Activated T-cell treated with anti-CD3 and anti-CD28 coated beads, Interleukin-2, amount 50 U/mL, for 1 hour (primary cell): ENCODE measurements at places on chromosomes 13 and 19.

- no peak for DNase-seq
Observed at GRCh38 chr13:88565566-88565965, 894.4 kb downstream of the SLITRK5 start.

DNA sequence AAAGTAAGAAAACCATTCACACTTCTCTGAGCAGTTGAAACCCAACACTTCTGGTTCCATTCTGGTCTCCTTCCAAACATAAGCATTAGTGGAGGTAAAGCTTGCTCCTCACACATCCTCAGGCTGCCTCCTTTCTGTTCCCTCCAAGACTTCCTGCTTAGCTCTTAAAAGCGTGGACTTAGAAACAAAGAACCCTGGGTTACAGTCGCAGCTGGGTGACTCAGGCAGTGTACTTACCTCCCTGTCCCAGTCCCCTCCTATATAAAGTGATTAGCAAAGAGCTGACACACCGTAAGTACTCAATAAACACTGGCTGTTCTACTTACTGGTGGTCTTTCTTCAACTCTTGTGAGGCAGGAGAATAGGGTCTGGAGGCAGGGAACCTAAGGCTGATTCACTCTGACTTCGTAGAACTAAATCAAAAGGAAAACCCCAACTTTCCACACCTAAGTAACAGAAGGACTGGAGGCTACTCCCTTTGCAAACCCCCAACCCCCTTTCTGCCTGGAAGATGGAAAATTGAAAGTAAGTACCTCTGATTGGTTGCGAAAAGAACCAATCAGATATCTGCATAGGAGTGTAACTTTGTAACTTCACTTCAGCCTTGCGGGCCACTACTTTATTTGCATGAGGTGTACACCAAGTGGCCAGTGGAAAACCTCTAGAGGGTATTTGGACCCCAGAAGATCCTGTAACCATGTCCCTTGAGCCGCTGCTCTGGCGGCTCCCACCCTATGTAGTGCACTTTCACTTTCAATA, 165.4 kb downstream of the SUCLA2 start:
- no peak for DNase-seq

DNA sequence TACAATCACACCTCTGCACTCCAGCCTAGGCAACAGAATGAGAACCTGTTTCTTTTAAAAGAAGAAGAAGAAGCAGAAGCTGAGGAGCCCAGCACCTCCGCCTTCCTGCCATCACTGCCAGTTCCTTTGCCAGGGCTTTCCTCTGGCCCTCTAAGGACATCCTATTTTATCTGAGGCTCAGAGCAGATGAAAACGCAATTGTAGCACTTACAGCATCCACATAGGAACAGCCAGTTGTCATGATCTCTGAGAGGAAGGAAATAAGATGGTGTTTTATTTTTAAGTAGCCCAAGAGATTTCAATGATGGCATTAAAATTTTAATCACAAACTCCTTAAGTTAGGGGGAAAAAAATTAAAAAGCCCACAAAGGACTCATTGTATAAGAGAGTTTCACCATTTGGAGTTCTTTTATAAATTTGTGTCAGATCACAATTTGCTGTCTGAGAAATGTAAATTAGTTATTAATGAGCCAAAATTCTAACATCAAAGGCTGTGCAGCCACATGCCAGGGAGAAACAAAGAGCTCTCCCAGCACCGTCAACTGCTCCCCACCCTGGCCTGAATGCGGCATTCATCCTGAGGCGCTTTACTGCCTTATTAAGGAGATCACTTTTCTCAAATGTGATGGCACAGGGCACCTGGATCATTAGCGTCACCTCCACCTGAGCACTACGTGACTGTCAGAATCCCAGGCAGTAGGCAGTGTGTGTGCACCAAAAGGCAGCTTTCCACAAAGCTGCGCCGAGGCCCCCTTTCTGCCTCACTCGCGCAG, 393.0 kb downstream of the FOXO1 start:
- no peak for DNase-seq

DNA sequence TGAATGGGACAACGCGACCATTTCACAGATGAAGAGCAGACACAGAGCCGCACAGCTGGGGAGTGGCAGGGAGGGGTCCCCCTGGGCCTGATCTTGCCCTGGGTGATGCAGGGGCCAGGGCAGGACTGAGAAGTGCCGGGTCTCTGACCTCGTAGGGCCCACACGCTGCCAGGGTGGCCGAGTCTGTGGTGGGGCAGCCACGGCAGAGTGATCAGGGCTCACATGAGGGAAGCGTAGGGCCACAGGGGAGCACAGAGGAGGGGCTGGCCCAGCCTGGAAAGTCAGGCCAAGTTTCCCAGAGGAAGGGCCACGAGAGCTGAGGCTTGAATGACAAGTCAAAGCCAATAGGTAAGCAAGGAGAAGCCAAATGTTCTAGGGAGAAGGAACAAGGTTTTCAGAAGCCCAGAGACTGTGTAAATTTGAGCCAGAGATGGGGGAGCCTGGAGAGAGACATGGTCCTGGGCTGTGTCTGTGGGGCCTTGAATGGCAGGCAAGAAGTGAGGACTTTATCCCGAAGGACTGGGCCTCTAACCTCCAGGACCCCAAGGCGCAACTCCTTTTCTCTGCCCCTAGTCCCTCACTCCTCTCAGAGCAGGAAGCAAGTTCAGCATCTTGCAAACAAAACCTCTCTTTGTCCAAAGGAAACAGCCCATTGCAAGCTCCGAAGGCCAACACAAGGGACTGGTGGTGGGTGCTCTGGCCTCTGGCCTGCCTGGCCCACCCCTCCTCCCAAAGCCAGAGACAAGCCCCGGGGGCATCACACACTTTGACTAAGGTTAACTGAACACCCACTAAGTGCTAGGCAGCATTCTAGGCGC, 31.7 kb upstream of the FXYD3 start:
- no peak for DNase-seq

- no peak for DNase-seq
Observed at GRCh38 chr19:47891622-47891922, 5.5 kb upstream of the SULT2A1 start.

GRCh38 chr19:40339018-40339728, 9.0 kb downstream of the C19orf47 start:
- no peak for DNase-seq

GRCh38 chr13:23356368-23356767, 77.1 kb downstream of the SACS start:
- DNase-seq, result no peak

DNA sequence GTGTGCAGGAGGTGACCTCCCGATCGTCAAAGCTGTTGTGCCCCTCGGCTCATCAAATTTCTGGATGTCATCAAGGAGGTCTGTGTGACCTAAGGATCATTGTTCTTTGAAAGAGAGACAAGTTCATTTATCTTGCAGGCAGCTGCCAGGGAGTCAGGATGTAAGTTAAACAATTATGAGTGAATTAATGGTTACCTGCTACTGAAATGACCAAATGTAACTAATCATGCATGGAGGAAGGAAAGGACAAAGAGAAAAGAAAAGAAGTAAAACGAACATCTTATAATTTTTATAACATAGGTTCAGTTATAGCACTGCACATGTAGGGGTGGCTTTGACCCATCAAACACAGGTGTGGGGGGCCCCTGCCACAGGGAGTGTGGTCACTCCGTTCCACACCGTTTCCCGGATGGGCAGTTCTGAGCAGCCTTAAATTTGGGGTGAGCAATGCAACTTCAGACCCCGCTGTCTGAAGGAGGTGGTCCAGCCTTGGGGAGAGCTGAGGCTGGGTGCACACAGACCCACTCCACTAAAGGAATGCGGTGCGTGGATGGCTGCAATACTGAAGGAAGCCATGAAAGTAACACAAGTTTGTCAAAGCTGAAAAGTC, 5.3 kb downstream of the CD22 start:
- DNase-seq, result no peak

DNA sequence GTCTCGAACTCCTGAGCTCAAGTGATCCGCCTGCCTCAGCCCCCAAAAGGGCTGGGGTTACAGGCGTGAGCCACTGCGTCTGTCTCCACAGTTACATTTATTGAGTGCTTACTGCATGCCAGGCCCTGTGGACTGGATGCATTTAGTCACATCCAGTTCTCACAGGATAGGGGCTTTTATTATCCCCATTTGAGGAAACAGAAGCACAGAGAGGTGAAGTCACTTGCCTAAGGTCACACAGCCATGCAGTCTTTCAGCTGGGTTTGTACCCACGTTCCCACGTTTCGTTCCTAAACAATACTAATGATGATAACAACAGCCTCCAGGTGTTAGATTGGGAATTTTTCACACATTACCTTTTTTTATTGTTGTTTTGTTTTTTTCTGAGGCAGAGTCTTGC, 9.1 kb upstream of the EBI3 start:
- DNase-seq, result no peak

DNA sequence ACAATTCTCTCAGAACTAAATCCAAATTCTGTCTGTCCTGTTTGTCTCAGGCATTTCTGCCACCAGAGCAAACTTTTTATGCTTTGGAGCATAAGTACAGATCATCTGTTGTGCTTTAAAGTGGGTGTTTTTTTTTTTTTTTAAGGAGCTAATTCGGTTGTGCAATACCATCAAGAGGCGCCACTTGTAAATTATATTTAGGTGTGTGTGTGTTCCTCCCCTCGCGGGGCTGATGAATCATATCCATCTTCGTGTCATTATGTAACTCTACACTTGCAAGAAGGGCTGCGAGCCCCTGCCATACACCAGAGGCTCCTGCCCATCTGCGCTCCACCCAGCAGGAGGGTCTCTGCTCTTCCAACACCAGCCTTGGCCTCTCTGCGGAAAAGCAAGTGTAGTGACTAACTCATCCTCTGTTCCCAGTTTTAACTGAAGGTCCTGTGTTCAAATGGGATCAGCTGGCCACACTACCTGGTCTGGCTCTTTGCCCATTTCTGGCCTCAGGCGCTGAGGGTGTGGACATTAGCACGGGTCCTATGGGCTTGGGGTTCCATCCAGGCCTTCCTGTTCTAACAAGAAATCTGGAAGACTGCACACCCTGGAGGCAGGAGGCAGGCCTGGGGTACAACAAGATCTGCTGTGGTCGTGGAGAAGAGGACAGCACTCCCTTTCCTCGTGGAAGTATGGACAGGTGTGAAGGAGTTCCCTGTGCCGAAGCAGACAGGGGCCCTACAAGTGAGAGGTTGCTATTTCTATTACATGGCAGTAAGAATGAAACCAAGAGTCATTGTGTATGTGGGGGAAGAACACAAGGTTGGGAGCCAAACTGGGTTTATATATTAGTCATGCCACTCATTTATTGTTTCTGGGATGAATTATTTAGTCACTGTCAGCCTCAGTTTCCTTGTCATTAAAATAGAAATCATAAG, 96.1 kb upstream of the MBNL2 start:
- no peak for DNase-seq

- DNase-seq, result no peak
Observed at GRCh38 chr13:95106562-95106961, 194.7 kb downstream of the ABCC4 start.

DNA sequence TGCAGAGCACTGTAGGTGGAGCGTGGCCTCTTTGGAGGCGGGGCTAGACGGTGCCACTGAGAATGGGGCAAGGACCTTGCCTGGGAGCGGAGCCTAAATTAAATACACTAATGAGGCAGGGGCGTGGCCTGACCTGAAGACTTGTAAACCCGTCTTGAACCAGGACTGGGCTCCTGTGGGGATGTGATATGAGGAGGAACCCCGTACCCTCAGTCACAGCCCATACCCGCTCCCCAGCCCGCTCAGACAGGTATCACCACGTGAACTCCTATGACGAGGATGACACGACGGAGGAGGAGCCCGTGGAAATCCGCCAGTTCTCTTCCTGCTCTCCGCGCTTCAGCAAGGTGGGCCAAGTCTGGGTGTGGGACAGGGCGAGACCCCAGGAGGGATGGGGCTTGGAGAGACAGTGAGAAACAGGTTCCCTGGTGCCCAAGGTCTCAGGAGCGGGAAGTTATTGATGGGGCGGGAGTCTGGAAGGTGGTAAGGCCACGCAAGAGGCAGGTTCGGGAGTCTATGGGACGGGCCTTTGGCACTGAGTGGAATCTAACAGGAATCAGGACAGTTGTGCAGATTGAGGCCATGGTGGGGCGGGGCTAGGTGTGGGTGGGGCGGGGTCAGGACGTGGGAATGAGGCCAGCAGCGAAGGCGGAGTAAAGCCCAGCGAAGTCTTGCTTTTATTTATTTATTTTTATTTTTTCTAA, 14.7 kb downstream of the DNASE2 start:
- DNase-seq, result no peak

DNA sequence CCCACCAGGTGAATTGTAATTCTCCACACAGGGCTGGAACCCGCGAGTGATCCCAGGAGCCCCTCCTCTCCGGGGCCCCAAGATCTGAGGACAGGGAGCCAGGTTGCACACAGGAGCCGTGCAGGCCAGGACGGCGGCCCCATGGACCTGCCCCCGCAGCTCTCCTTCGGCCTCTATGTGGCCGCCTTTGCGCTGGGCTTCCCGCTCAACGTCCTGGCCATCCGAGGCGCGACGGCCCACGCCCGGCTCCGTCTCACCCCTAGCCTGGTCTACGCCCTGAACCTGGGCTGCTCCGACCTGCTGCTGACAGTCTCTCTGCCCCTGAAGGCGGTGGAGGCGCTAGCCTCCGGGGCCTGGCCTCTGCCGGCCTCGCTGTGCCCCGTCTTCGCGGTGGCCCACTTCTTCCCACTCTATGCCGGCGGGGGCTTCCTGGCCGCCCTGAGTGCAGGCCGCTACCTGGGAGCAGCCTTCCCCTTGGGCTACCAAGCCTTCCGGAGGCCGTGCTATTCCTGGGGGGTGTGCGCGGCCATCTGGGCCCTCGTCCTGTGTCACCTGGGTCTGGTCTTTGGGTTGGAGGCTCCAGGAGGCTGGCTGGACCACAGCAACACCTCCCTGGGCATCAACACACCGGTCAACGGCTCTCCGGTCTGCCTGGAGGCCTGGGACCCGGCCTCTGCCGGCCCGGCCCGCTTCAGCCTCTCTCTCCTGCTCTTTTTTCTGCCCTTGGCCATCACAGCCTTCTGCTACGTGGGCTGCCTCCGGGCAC, 3.9 kb downstream of the FFAR1 start:
- DNase-seq, result peak; percentile 14

GRCh38 chr19:32464279-32464678, 58.7 kb downstream of the DPY19L3 start:
- DNase-seq, result no peak

GRCh38 chr19:3192684-3193083, 7.0 kb downstream of the NCLN start:
- no peak for DNase-seq

GRCh38 chr13:32309312-32310133, 5.6 kb downstream of the ZAR1L start:
- no peak for DNase-seq

DNA sequence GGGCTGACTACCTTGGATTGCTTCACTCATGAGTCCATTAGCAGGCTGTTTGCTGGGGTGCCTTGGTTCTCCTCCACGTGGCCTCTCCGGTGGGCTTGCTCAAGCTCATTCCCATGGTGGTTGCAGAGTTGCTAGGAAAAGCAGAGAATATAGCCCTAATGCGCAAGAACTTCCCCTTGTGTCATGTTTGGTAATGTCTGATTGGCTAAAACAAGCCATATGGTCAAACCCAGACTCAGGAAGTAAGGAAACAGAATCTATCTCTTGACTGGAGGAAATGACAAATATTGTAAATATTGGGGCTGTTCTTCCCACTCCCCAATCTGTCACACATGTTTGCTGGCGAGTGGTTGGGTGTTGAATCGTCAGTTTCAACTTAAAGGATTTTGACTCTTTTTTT, 12.1 kb downstream of the NFILZ start:
- DNase-seq, result no peak
